ENCODE measurements at places on chromosomes 3 and 15. TPM values are rescaled to one million over a fixed set of nuclear protein-coding genes. Genes with fewer than 3 reads are reported as not detected.

RHOV gene
- 1.5 TPM for total RNA-seq

TMC3 gene
- total RNA-seq = not detected

ADAMTSL3 gene
- 11.7 TPM for total RNA-seq

SHC4 gene
- total RNA-seq = 0.47 TPM

GOLGA8N gene
- total RNA-seq = 9.6 TPM

DNA sequence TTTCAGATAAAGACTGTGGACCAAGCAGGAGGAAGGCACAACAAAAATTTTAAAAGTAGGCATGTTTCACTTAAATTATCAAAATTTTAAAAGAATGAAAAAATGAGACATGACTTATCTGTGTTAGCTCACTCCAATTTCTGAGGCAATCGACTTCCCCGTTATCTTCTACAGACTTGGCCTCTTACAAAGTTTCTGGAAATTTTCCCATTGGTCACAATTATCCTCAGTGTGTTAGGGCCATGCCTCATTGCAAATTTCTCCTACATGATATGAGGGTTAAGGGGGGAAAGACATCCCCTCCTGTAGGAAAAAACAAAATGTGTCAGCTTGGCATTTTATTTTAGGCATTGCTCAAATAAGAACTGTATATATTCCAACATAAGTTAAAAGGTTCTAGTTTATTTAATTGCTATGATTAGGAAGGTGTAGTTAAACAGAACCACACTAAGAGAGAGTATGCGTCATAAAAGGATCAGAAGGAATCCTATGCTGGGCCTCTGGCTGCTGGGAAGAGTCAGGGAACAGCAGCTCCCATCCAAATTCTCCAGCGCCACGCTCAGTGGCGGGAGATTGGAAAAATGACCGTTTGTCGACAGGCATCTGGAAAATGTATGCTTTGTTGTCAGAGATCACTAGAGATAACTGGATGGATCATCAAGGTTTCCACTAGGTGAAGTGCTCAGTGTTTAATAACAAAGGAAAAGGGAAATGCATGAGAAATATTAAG is 463.6 kb upstream of the NR2F2 start:
- DNase-seq = no peak

DNA sequence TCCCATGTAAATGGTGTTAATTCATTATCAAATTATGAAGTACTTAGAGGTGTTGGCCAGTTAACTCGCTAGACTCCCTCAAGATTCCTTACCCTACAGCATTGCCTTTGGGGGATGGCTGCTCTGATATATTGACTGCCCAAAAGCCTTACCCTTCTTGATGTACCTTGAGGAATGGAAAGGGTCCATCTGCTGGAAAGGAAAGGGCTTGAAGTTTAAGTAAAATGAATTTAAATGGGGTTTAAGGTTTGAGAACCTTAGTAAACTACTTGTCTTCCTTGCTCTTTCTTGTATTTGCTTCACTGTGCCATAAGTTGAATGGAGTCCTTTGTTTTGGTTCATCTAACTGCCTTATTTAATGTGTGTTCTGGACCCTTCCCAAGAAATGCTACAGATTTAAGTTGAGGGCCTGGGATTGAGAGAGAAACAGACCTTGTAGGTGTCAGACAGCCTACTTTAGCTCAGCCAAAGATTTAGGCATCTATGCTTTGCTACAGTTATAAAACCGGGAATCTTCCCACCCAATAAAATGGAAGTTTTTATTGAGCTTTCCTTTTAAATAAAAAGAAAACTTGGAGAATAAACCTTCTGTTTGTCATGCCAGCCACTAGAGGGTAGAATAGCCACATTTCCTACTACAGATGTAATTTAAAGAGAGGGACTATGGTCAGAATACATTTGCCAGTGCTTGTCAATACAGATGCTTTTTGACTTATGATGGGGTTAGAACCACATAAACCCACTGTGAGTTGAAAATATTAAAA is 25.3 kb downstream of the CMSS1 start:
- no peak for DNase-seq

GRCh38 chr15:76730262-76730661 is 174.9 kb downstream of the SCAPER start:
- no peak for DNase-seq

GRCh38 chr3:63429905-63430304 is 151.8 kb downstream of the SYNPR start:
- DNase-seq = no peak

DNA sequence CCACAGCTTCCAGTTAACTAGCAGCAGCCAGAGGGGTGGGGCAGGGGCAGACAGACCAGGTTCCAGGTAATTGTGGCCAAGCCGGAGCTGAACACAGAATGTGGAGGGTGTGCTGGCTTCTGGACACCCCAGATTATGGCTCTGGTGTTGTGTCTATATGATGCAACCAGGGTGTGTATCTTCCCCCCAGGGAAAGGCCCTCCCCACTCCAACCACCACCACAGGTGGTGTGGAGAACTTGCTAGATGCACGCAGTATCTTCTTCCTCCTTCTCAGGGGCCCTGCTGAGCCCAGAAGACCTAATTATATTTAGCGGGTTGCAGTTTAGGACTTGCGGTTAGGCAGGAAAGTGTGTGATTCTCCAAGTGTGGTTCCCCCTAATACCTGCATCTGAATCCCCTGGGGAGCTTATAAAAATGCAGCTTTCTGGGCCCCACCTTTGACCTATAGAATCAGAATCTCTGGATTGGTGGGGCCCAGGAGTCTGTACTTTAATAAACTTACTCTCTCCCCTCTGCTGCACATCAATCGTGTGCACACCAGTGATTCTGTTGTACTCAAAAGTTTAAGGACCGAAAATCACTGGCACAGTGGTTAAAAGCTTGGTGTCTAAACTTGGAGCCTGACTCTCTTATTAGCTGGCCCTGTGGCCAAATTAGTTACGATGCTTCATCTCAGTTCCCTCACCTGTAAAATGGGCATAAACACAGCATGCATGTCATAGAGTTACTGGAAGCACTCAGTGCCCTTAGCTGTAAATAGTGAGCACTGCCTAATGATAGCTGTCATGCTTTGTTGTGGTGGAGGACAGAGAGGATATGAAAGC is 379.1 kb upstream of the PROK2 start:
- DNase-seq = no peak

DNA sequence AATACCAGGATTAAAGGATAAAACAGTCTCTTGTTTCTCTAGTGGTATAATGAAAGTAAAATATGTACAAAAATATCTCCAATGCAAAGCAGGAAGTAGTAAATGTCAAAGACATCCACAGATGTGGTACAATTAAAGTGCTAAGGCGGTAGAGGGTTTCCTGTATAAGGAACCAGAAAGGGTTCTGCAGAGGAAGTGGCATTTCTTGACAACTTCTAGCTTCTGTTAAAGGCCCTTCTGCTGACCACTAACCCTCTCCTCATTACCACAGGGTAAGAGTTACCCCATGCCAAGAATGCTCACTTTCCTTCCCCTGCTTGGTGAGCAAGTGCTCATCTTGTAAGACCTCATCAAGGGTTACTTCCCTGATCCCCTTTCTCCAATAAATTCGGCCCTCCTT is 883.6 kb upstream of the NR2F2 start:
- DNase-seq = no peak

- DNase-seq = no peak
These were observed 1.1 kb downstream of the TMED3 start for GRCh38 chr15:79311901-79312553.

DNA sequence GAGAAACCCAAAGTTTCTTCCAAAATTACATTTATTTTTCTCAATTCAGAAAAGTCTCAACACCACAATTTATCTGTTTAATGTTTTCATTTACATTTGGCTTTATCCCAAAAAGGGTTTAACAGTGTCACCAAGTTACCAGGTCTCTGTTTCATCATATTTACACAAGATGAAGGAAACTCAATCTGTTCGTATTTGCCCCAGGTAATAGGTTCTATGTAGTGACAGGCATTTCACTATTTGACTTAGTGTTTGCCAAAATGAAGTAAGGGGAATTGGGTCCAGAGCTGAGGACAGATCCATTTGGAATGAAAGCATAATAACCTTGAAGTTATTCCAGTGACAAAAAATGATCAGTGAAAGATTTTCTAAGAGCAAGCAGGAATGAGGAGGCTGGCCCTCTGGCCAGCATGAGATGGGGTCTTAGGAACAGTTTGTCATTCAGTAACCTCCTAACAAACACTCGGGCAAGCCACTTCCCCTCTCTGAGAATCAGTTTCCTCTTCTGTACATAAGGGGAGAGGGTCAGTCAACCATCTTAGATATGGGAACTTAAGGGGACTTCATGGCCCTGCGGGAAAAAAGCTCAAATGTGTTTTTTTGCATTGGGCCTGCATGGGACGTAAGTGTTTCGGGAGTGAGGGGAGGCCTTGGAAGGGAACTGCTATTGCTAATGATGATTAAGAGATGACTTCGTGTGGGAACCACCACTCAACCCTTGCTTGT is 31.8 kb downstream of the UMPS start:
- DNase-seq = no peak

GRCh38 chr3:116474032-116474780 is 28.9 kb upstream of the LSAMP start:
- no peak for DNase-seq

GRCh38 chr3:15367059-15367458 is 34.7 kb upstream of the SH3BP5 start:
- no peak for DNase-seq

DNA sequence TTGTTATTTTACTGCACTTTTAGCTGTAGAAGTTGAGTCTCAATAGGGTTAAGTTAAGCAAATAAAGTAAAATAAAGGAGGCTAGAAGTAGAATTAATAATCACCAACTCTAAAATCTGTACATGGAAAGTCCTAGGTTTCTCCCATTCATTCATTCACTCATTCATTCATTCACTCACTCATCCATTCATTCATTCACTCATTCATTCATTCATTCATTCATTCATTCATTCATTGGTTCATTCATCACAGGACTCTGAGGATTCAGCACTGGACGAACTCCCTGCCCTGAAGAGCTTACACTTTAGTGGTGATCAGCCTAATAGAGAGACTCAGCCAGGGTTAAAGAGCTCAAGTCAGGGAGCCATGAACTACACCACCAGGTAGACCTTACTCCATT is 4.5 kb upstream of the LSG1 start:
- no peak for DNase-seq

DNA sequence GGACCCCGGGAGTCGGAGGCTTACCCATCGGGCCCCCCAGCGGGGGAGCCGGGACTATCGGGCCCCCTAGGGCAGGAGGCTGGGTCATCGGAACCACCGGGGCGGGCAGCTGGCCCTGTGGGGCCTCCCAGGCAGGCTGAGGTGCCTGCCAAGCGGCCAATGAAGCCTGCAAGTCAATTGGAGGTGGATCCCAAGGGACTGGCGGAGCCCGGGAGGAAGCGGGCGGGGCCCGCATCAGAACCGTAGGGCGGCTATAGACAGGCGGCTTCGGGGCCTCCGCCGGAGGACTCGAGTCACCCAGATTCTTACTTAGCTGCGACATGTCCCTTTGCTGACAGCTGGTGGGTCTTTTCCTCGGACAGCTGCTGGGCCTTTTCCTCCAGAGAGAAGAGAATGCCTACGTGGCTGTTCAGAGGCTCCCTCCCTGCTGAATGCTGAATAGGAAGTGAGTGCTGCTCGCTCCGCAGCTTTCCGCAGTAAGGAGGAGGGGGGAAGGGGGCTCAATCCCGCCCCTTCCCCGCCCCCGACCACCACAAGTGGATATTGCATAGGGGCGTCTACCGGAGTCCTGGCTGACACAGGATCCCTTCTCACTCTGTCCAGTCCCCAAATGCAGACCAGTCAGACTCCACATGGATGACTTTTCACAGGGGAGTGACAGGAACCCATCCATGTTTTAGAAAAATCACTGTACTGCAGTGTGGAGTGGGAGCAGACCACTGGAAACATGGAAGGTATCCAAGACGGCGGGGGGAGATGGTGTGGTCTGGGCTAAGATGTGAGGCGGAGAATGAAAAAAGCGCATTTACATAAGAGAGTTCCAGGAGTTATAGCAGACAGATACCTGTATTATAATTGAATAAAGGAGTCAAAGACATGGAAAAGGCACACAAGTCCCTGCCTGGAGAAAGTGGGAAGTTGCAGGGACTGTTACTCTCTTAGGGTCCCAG is at the start of gene MAGEL2:
Gene MAGEL2, minus strand, starts transcription at position 447 of the 950 bp plus-strand sequence. Its CDS starts 125 bp downstream, at position 322.
- peak; percentile 63 for DNase-seq

- no peak for DNase-seq
These were observed 93.8 kb upstream of the TGFBR2 start for GRCh38 chr3:30512576-30512975.

GRCh38 chr15:41856716-41857115 is 18.1 kb downstream of the PLA2G4B start:
- no peak for DNase-seq

- no peak for DNase-seq
These were observed 564 bp downstream of the IL16 start for GRCh38 chr15:81197255-81197630.

- DNase-seq = peak; percentile 93
These were observed 51.8 kb downstream of the RGMA start for GRCh38 chr15:93036951-93037819.

- no peak for DNase-seq
These were observed 68.7 kb downstream of the BHLHE40 start for GRCh38 chr3:5047764-5048419.

DNA sequence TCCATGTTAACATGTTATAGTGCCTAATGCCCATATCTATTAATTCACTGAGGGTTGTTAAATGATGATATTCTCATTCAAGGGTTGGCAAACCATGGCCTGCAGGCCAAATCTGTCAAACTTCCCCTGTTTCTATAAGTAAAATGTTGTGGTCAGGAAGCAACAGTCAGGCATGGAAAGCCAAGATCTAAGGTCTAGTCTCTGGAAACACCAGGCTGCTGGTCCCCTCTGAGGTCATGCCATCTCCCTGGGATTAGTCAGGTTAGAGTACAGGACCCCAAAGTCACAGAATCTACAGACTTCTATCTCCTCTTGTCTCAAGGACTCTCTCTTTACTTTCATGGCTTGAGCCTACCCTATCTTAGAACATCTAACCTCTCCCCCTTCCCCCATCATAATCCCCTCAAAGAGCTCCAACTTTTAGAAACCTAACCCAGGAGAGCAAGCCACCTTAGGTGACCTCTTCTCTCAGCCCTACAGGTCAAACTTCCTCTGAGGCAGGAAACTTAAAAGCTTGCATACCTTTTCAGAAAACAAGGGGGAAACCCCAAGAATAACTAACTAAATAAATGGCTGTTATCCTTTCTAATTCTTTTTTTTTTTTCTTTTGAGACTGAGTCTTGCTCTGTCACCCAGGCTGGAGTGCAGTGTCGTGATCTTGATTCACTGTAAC is 15.3 kb upstream of the HERC1 start:
- DNase-seq = no peak

DNA sequence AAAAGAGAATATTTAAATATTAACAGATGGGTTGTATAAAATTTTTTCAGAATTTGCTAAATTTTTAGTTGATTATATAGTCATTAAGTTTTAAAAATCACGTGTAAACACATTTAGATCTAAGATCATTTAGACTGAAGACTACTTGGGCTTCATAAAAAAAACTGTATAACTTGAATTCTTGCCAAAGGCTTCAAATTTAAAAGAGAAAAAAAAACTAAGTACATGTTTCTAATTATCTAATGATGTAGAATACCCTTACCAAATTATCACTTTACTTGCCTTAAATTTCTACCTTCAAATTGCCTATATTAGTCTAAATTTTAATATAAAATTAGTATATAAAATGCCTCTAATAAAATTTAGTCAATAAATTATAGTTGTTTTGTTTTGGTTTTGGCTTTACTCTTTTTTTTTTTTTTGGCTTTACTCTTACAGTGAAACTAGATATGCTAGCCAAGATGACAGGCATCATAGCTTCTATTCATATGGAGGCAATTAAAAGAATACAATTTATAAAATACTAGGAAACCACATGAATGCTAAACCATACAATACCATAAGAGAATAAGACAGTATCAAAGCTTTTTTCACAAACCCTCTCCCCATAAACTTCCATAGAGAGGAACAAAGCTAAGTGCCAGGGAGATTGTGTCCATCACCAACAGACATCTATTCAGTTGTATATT is 183.1 kb upstream of the KCNMB2 start:
- no peak for DNase-seq
